ENCODE measurements at places on chromosomes 6 and 20. TPM values are rescaled to one million over a fixed set of nuclear protein-coding genes. Genes with fewer than 3 reads are reported as not detected.

- H3K4me3 ChIP-seq, result no peak overlapping the region
- no peak for DNase-seq
- no peaks in the 10 kb centered on the region for H3K4me1 ChIP-seq
- no peak overlapping the region for H3K27ac ChIP-seq
- H3K27me3 ChIP-seq, result no peaks in the 10 kb centered on the region
Measured at GRCh38 chr6:50925548-50925947, 106.9 kb downstream of the TFAP2B start.

DNA sequence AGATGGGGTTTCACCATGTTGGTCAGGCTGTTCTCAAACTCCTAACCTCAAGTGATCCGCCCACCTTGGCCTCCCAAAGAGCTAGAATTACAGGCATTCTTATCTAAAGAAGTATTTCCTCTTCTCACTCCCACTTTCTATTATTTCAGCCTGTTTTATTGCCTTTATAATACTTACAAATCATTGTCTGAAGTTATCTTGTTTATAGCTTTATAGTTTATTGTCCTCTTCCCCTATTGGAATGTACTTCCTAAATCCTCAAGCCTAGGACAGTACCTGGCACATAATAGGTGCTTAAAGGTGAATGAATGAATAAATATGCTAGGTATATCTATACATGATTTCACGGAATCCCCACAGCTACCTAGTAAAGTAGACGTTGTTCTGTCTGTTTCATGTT lies 37.8 kb upstream of the RNF182 start:
- H3K27me3 ChIP-seq, result no peaks in the 10 kb centered on the region
- no peak overlapping the region for H3K27ac ChIP-seq
- H3K36me3 ChIP-seq, result no peaks in the 10 kb centered on the region

- peak; percentile 83 for DNase-seq
- H3K4me3 ChIP-seq, result no peak overlapping the region
- H3K36me3 ChIP-seq, result peaks cover 25% of the 10 kb centered on the region
- H3K27ac ChIP-seq, result peak overlapping the region; percentile 45
- peaks cover 22% of the 10 kb centered on the region for H3K4me1 ChIP-seq
Measured at GRCh38 chr6:35024551-35025054, 116.5 kb downstream of the TCP11 start.

GRCh38 chr6:125781314-125781868 lies 9.4 kb upstream of the NCOA7 start:
- DNase-seq, result no peak
- H3K27me3 ChIP-seq, result no peaks in the 10 kb centered on the region
- peak overlapping the region; percentile 95 for H3K27ac ChIP-seq
- H3K36me3 ChIP-seq, result no peaks in the 10 kb centered on the region

DNA sequence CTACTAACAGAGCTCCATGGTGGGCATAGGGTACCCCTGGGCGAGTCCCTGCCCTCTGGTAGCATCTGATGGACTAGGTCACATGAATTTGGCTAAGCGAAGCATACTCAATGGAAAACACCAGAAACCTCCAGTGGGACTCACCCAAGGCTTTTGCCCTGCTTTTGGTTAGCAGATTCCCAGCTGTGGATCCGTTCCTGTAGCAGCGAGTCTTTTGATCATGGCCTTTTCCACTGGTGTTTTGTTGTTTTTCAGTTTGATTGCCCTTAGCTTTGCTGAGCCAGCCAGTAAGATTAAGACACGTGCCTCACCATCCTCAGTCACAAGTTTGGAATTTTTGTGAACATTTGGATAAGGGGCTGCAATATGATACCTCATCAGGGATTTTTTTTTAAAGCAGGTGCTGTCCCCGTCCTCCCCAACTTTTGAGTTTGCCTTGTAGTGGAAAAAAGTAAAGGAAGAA lies 8.0 kb downstream of the TNFAIP3 start:
- H3K4me1 ChIP-seq, result peaks cover 3% of the 10 kb centered on the region
- no peak for DNase-seq
- H3K27ac ChIP-seq, result no peak overlapping the region
- no peaks in the 10 kb centered on the region for H3K27me3 ChIP-seq
- H3K4me3 ChIP-seq, result no peak overlapping the region

SEC23B gene
- 33.5 TPM for polyA plus RNA-seq

DNA sequence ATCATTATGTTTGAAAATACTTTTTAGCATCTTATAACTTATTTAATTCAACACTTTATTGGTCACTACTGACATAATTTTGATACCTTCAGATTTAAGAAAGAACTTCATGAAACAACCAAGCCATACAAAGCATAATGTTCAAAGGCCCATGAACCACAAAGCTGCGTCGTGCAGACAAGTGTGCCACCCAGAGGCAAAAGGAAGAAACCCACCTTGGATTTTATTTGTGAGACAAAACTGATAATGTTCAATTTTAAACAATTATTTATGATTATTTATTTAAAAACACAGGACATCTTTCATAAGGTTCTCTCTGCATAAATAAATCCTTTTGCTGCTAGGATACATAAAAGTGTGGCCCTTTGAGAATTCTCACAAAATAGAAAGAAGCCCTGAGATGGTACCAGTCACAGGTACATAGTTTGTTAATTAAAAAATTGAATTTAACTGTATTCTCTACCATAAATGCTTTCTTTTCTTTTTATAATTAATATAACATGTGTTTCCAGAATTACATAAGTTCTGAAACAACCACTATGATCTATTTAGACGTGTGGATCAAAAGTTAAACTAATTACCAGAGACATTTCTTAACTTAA lies 143.7 kb downstream of the RALGAPA2 start:
- no peak overlapping the region for H3K4me3 ChIP-seq
- no peak overlapping the region for H3K27ac ChIP-seq
- peaks cover 10% of the 10 kb centered on the region for H3K4me1 ChIP-seq

DNA sequence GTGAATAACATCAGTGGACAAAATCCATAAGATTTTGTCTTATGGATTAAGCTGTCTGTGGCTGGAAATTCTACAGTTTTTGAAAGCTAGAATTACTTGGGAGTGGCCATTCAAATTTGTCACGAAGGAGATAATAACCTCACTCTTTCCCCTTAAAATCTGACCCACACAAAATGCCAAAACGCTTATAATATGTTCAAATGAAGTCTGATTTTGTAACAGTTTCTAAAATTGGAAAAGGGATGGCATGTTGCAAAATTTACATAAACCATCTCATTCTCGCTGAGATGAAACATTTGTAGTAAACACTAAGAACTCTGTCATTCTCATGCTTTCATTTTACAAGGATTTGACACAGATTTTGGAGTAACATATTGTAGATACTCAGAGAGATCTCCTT lies 112.7 kb downstream of the GJA1 start:
- no peaks in the 10 kb centered on the region for H3K27me3 ChIP-seq
- H3K27ac ChIP-seq, result no peak overlapping the region

GRCh38 chr6:165899611-165900010 lies 236.6 kb upstream of the PDE10A start:
- no peak for DNase-seq
- H3K36me3 ChIP-seq, result no peaks in the 10 kb centered on the region
- H3K27me3 ChIP-seq, result no peaks in the 10 kb centered on the region
- no peak overlapping the region for H3K4me3 ChIP-seq

DNA sequence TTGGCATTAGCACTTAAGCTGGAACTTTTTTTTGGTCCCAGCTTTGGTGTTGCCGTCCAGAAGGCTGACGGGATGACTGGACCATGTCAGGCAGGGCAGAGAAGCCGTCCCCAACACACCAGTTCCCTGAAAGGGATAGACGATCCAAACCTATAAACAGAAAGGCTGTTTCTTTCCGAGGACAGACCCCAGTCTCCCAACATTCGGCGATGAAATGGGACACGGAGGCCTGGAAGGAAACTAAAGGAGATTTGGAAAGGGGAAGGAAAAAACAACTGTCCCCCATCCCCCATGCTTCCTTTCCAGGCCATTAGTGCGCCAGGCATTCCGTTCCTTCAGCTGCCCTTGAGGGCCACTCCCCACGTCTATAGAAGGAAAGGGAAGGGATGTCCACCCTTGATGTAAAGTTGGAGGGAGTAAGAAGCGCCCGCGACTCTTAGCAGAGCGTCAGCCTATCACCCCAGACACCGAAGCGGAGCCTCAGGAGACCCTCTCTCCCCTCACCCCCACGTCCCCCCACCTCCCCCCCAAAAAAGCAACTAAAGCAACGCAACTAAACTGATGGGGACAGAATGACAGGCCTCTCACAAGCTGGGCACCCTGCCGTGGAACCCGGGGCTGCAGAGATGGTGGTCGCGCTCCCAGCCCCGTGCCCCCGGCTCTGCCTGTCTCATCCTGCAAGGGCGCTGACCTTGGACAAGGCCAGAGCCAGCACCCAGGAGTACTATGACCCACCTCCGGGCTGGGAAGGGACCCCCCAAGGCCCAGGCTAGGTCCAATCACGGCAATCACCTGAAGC lies 638 bp downstream of the BLCAP start:
- no peaks in the 10 kb centered on the region for H3K27me3 ChIP-seq
- peak overlapping the region; percentile 99 for H3K4me3 ChIP-seq
- DNase-seq, result peak; percentile 53

DNA sequence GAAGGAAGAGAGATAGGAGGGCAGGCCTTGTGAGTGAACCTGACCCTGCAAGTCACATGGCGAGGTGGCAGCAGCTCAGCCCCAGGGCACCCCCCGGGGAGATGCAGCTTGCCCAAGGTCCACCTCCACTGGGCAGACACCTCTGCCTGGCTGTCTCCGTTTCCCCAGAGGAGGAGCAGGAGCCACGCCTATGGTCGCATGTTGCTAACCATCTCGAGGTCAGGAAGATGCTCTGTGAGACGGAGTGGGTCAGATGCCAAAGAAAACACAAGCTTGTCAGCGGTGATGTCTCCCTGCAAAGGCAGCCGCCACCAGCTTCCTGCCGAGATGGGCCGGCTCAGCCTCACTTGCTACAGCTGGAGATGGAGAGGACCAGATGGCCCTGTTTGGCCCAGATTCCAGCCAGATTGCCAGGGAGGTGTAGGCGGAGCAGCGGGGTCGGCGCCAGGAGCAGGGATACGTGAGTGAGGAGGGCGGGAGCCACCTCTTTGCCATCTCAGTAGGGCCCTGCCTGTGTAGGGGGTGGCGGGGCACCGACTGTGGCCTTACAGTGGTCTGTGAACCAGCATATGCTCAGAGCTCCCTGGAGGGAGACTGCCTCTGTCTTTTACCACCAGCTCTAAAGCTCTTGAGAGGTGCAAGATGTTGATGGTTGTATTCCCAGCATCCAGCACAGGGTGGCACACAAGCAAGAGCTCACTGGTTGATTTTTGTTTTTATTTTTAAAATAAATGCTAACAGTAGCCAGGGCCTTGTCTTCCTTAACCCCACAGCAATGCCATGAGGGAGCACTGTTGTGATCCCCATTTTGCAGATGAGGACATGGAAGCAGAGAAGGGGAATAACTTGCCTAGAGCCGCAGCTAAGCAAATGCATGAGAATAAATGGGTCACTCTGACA lies 42.9 kb upstream of the FAM83D start:
- H3K27ac ChIP-seq, result no peak overlapping the region
- no peaks in the 10 kb centered on the region for H3K36me3 ChIP-seq
- peak; percentile 15 for DNase-seq

WFDC10B gene
- polyA plus RNA-seq, result not detected

C6orf118 gene
- 0.78 TPM for polyA plus RNA-seq

GRCh38 chr6:21596949-21597682 lies 3.6 kb downstream of the SOX4 start:
- no peaks in the 10 kb centered on the region for H3K27me3 ChIP-seq
- H3K4me3 ChIP-seq, result peak overlapping the region; percentile 79
- H3K4me1 ChIP-seq, result peaks cover 18% of the 10 kb centered on the region
- peak overlapping the region; percentile 75 for H3K27ac ChIP-seq

GRCh38 chr20:39568109-39568508 lies 606.0 kb downstream of the DHX35 start:
- H3K36me3 ChIP-seq, result no peaks in the 10 kb centered on the region
- no peak overlapping the region for H3K27ac ChIP-seq
- H3K4me3 ChIP-seq, result no peak overlapping the region
- no peaks in the 10 kb centered on the region for H3K27me3 ChIP-seq
- H3K4me1 ChIP-seq, result no peaks in the 10 kb centered on the region

DNA sequence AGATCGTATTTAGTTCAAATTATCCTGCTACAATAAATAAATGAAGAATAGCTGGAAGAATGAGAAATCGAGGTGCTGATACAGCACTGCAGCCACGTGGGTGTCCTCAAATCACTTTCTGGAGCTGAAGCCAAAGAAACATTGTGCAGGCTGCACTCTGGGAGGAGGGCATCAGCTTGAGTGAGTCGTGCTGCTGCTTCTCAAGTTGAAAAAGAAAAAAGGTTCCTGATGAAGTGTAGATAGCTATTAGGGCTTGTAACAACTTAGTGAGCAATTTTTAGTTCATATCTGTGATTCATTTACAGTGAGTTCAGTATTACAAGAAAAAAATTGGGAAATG lies 40.5 kb downstream of the DSE start:
- H3K4me1 ChIP-seq, result no peaks in the 10 kb centered on the region
- no peaks in the 10 kb centered on the region for H3K27me3 ChIP-seq
- DNase-seq, result peak; percentile 8
- no peaks in the 10 kb centered on the region for H3K36me3 ChIP-seq
- no peak overlapping the region for H3K27ac ChIP-seq

DNA sequence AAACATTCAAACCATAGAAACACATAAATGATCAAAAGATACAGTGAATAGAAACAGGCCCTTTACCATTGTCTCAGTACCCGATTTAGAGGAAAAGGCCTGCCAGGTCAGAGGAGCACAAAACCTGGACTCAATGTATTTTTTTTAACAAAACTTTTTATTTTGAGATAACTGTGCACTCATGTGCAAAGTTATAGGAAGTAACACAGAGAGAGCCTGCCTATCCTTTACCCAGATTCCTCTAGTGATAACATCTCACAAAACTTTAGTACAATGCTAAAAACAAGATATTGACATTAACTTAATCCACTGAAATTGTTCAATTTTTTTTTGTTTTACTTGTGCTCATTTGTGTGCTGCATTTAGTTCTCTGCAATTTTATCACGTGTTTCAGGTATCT lies 36.8 kb upstream of the SAMD3 start:
- H3K36me3 ChIP-seq, result no peaks in the 10 kb centered on the region
- no peak overlapping the region for H3K4me3 ChIP-seq
- no peaks in the 10 kb centered on the region for H3K4me1 ChIP-seq
- no peak overlapping the region for H3K27ac ChIP-seq
- no peak for DNase-seq
- H3K27me3 ChIP-seq, result no peaks in the 10 kb centered on the region

GRCh38 chr6:7624796-7625710 lies 35.1 kb downstream of the SNRNP48 start:
- no peaks in the 10 kb centered on the region for H3K4me1 ChIP-seq
- no peak overlapping the region for H3K4me3 ChIP-seq
- no peak overlapping the region for H3K27ac ChIP-seq
- H3K27me3 ChIP-seq, result no peaks in the 10 kb centered on the region
- DNase-seq, result no peak
- H3K36me3 ChIP-seq, result no peaks in the 10 kb centered on the region

APCDD1L gene
- 0.09 TPM for polyA plus RNA-seq

SSTR4 gene
- polyA plus RNA-seq, result not detected

DNA sequence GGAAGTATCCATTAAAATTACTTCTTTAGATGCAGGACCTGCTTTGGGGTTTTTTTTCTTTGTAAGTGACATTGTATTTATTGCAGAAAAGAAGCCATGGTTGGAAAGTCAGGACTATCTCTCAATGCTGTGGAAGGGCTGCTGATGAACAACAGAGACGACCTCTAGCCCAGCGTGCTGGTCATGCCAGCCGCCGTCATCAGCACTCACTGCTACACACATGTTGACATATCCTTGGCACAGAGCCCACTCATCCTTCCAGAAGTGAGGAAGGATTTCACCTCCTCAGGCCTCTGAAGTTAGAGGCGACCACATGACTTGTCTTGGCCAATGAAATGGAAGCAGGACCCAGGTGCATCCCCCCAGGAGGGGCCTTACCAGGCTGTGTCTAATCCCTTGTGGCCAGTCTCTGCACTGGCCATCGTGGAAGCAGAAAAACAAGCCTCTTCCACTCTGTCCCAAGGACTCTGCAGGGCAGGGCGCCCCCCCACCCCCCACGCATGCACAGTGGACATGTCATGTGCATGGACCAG lies 343.5 kb downstream of the TAF4 start:
- DNase-seq, result no peak
- H3K36me3 ChIP-seq, result no peaks in the 10 kb centered on the region
- H3K27ac ChIP-seq, result no peak overlapping the region
- H3K4me1 ChIP-seq, result no peaks in the 10 kb centered on the region
- H3K27me3 ChIP-seq, result no peaks in the 10 kb centered on the region
- H3K4me3 ChIP-seq, result no peak overlapping the region
